Fibroblast of skin of left biceps (primary cell): ENCODE measurements at places on chromosomes 4 and X.

DNA sequence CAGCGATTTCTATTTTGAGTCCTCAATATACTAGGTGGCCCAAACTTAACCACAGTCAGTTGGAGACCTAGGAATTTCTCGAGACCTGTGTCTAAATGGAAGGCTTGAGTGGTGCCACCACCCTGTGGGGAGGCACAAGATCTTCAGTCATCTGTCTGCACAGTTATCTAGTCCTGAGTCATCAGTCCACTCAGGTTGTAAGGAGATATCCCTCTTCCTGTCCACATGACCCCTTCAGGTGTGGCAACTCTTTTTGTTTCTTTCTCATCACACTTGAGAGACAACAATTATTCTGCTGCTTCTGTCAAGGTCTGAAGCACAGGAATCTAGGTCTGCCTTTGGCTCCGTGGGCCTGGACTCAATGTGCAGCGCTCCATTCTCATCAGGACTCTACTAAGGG, 64.4 kb upstream of the IBSP start:
- no peak for DNase-seq

DNA sequence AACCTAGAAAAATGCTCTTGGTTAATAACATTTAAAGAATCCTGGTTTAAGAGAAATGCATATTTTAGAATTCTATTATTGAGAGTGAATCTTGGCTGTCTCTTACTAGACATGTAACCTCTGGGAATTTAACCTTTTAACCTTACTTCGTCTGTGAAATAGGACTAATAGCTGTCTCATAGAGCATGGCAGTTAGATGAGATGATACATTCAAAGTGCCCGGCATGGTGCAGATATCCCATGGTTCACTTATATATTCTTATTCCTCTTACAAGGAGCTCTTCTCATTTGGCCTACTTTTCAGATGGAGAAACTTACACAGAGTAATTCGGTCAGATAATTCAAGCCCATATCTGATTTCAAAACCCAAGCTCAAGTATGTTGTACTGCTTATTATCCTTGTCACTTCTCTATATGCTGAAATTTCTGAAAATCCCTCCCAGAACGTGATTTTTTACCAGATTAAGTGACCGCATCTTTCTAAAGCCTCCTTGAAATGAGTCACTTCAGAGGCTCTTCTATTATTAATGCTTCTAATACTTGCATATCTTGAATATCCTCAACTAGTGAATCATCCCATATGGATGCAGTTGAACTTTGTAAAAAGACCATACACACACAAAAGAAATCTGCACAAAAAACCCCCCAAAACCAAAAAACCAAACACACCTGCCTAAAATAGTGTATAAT, 4.9 kb downstream of the CDKN2AIP start:
- DNase-seq, result peak; percentile 40

DNA sequence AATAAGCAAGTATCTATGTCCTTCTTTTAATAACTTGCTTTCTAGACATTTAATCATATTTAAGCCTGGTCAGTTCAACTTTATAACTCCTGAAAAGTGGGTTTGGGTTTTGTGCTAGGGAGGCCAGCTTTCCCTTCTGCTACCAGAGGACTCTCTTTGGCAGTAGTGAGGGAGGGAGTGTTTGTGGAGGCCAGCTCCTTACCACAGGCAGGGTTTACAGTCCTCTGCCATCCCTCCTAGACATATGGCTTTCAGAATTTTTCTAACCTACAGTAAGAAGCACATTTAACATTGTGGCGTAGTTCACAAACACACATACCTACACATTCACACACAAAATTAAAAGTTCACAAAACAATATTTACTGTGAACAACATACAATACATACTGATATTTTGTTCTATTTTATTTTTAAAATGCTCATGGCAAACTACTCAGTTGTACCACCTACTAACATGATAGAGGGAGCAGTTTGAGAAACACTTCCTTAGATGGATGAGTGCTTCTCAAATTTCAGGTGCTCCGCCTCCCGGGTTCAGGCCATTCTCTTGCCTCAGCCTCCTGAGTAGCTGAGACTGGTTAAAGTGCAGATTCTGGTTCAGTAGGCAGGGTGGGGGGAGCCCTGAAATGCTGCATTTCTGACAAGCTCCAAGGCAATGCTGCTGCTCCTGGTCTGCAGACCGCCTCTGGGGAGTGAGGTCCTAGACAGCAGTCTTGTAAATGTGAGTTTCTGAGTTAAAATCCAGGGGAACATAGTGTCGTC, 86.7 kb downstream of the PTTG2 start:
- DNase-seq, result no peak

DNA sequence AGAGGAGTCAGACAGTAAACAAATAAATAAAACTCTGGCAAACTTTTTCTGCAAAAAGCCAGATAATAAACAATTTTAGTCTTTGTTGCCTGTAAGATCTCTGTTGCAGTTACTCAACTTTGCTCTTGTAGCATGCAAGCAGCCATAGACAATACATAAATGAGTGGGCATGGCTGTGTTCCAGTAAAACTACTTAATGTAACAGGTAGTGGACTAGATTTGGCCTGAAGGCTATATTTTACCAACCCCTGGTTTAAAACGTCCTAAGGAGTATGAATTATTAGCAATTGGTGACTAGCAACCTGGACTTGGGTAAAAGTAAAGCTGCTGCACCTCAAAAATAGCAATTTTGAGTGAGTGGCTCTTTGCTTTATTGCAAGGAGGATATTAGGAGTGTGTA, 30.9 kb downstream of the SLAIN2 start:
- DNase-seq, result no peak

- no peak for DNase-seq
Measured at GRCh38 chr4:94959307-94959706, 201.6 kb downstream of the BMPR1B start.

- no peak for DNase-seq
Measured at GRCh38 chr4:102168580-102168979, 176.7 kb downstream of the SLC39A8 start.

GRCh38 chr4:77880784-77881183, 18.2 kb downstream of the MRPL1 start:
- no peak for DNase-seq

DNA sequence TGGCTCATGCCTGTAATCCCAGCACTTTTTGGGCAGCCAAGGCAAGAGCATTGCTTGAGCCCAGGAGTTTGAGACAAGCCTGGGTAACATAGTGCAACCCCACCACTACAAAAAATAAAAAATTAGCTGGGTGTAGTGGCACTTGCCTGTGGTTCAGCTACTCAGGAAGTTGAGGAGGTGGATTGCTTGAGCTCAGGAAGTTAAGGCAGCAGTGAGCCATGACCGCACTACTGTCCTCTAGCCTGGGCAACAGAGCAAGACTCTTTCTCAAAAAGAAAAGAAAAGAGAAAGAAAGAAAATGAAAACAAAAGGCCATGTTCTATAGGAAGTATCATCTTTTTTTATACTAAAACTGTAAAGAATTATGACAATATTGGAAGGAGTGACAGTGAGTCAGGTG, 38.5 kb downstream of the NEK1 start:
- DNase-seq, result no peak

DNA sequence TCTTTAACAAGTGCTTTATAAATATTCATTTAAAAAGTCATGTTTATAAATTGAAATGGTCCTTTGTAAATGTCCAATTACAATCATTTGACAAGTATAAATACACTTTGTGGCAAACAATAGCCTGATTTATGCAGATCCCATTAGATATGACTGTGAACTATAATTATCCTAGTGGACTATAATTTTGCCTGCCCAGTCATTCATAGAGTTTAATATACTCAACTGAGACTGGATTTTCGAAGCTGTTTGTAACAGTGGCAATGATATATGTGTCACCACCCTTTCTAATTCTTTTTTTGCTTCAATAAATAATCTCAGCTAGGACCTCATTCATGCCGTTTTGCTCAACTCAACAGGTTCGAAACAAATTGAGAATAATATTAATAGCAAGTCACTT, 732.0 kb downstream of the PCDH18 start:
- no peak for DNase-seq

GRCh38 chrX:80667967-80668366, 141.7 kb downstream of the BRWD3 start:
- DNase-seq, result no peak

DNA sequence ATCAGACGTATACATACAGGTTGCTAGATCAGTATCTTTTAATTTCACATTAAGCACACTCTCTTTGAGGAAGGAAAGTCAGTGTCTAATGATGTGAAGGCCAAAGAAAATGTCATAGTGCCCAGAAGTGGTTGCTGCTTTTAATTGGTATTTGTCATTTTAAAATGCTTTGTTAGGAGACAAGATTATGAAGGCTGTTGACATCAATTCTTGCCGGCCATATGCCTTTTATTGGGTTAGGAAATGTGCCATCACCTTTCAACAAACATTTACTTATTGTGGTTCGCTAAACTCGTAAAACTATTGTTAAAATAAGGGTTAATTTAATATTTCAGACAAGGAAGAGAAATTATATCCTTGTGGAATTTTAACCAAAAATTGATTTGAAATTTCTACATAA, 32.2 kb downstream of the NFKB1 start:
- no peak for DNase-seq

GRCh38 chr4:113783701-113784100, 22.2 kb upstream of the CAMK2D start:
- no peak for DNase-seq
